ENCODE measurements at places on chromosomes 16 and 17. TPM values are rescaled to one million over a fixed set of nuclear protein-coding genes. Genes with fewer than 3 reads are reported as not detected.
A peak's percentile ranks its signal among the peaks of the same experiment; 100 is the strongest.

SLC5A10 gene
- total RNA-seq = not detected

CLEC3A gene
- not detected for total RNA-seq

KRT17 gene
- total RNA-seq = 2.5 TPM

RND2 gene
- total RNA-seq = 1.1 TPM

SHISA6 gene
- not detected for total RNA-seq

NPIPA1 gene
- 8.1 TPM for total RNA-seq

ACSF2 gene
- 18.5 TPM for total RNA-seq

GRCh38 chr16:55329791-55330428, 5.9 kb downstream of the IRX6 start:
- no peaks in the 10 kb centered on the region for H3K36me3 ChIP-seq
- H3K4me1 ChIP-seq = no peaks in the 10 kb centered on the region
- no peak overlapping the region for H3K4me3 ChIP-seq
- no peak for DNase-seq

- H3K27ac ChIP-seq = no peak overlapping the region
- H3K4me3 ChIP-seq = no peak overlapping the region
- H3K36me3 ChIP-seq = peaks cover 26% of the 10 kb centered on the region
- H3K4me1 ChIP-seq = no peaks in the 10 kb centered on the region
- H3K27me3 ChIP-seq = no peaks in the 10 kb centered on the region
These were observed 23.5 kb downstream of the TADA2A start for GRCh38 chr17:37430051-37430627.

GRCh38 chr16:8589057-8589899, 1.0 kb downstream of the TMEM114 start:
- no peak for DNase-seq
- H3K27me3 ChIP-seq = peaks cover 32% of the 10 kb centered on the region
- no peaks in the 10 kb centered on the region for H3K36me3 ChIP-seq
- no peak overlapping the region for H3K27ac ChIP-seq

GRCh38 chr16:87701078-87701460, 64.7 kb downstream of the KLHDC4 start:
- peaks cover 11% of the 10 kb centered on the region for H3K36me3 ChIP-seq
- no peak overlapping the region for H3K27ac ChIP-seq
- no peaks in the 10 kb centered on the region for H3K27me3 ChIP-seq
- no peak overlapping the region for H3K4me3 ChIP-seq

DNA sequence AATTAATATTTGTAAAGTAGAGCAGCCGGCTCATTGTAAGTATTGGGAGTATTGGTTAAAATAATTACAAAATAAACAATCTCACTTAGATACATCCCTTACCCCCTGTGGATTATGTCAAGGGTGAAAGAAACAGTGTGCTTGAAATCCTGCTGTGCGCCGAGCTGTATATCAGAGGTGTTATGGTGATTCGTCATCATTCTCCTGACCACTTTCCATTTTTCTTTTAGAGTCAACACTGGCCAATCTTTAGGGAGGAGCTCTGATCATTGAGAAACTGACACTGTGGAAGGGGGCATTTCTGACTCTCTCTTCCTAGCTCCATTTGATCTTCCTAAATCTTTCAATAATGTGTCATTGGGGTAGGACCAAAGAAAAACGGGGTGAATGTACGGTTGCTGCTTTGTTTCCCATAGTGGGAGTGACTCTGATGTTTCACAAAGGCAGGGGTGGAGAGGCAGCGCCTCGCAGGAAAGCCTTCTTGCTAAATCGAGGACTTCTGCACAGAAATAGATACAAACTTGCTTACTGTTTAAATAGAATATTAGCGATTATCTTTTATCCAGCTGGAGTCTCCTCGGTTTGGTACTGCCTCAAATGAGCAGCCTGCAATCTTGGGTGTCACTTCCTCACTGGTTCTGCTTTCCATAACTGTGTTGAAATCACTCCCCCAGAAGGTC, 123.4 kb downstream of the PRKCB start:
- no peaks in the 10 kb centered on the region for H3K4me1 ChIP-seq
- no peaks in the 10 kb centered on the region for H3K27me3 ChIP-seq
- H3K4me3 ChIP-seq = no peak overlapping the region
- no peak for DNase-seq

- H3K4me1 ChIP-seq = no peaks in the 10 kb centered on the region
- H3K27ac ChIP-seq = no peak overlapping the region
- no peak overlapping the region for H3K4me3 ChIP-seq
- no peaks in the 10 kb centered on the region for H3K36me3 ChIP-seq
- no peak for DNase-seq
These were observed 28.6 kb upstream of the NDRG4 start for GRCh38 chr16:58471209-58471975.

DNA sequence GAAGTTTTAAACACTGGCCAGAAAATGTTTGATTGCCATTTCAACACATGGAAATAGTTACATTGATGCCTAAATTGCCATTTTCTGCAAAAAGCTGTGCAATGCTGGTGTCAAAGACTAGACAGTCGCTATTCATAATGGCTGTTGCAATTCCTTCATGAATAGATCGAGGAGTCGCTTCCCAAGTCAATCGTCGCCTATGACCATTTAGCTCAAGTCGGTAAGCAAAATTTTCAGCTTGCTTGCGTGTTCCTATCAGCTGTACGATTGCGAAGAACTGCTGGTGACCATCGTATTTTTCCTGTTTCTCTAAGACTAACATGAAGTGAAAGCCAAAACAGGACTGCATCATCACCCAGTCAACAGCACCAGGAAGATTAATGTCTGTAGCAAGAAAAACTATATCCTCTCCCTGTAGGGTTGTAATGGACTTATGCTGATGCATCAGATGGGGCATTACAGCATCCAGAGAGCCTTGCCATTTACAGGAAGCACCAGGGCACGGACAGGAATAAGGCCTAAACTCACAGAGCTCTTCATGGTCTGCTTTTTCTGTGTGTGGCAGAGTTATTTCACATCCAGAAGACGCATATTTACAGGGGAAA, 23.6 kb downstream of the SIAH1 start:
- no peak for DNase-seq
- no peaks in the 10 kb centered on the region for H3K27me3 ChIP-seq
- peaks cover 14% of the 10 kb centered on the region for H3K36me3 ChIP-seq
- no peak overlapping the region for H3K4me3 ChIP-seq
- H3K27ac ChIP-seq = no peak overlapping the region

DNA sequence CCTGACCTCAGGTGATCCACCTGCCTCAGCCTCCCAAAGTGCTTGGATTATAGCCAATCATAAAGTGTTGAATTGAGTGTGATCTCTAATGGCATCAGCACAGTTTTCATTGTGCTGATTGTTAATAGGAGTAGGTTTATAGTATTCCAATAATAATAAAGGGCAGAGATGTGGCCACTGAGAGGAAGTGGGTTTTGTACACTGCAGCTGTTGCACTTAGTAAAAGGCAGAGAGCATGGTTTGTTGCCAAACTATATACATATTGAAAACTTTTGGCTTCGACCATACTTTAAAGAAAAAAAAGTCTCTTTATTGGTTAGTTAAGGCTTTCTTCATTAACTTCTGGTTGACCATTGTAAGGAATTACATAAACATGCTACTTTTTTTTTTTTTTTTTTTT, 185.9 kb downstream of the CDK5R1 start:
- no peaks in the 10 kb centered on the region for H3K4me1 ChIP-seq
- H3K36me3 ChIP-seq = no peaks in the 10 kb centered on the region
- no peaks in the 10 kb centered on the region for H3K27me3 ChIP-seq

GRCh38 chr17:59838052-59838916, 54.5 kb downstream of the TUBD1 start:
- no peaks in the 10 kb centered on the region for H3K27me3 ChIP-seq
- H3K4me3 ChIP-seq = peak overlapping the region; percentile 83
- 0 out of 2 replicates have a peak, but pooled peaks cover 2% of the 10 kb centered on the region for H3K4me1 ChIP-seq
- peaks cover 33% of the 10 kb centered on the region for H3K36me3 ChIP-seq
- DNase-seq = no peak

GRCh38 chr16:86791287-86792035, 213.1 kb downstream of the FOXL1 start:
- peaks cover 25% of the 10 kb centered on the region for H3K27me3 ChIP-seq
- H3K4me1 ChIP-seq = no peaks in the 10 kb centered on the region
- no peak for DNase-seq
- no peak overlapping the region for H3K4me3 ChIP-seq
- H3K36me3 ChIP-seq = no peaks in the 10 kb centered on the region

DNA sequence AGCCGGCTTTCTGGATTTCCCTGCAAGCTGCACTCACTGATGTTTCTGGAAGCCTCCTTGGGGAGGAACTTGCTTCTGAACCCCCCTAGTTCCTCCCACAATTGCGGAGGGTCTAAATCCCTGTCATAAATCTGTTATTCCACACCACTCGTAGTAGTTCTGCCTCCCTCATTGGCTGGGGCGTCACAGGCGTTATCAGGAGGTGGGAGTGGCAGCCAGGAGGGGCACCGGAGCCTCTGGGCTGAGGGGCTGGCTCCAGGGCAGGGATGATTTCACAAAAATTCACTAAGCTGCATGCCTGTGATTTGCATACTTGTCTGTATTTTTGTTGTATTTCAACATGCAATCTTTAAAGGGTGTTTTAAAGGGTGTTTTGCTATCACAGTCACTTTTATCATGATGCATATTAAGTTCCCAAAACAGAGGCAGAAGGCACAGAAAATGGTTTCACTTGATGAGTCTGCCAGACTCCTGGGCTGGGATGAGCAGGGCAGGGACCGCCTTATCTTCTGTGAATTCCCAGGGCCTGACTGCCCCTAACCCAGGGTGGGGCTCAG, 176.2 kb upstream of the FOXF1 start:
- DNase-seq = no peak
- H3K27me3 ChIP-seq = peaks cover 7% of the 10 kb centered on the region
- no peak overlapping the region for H3K4me3 ChIP-seq

DNA sequence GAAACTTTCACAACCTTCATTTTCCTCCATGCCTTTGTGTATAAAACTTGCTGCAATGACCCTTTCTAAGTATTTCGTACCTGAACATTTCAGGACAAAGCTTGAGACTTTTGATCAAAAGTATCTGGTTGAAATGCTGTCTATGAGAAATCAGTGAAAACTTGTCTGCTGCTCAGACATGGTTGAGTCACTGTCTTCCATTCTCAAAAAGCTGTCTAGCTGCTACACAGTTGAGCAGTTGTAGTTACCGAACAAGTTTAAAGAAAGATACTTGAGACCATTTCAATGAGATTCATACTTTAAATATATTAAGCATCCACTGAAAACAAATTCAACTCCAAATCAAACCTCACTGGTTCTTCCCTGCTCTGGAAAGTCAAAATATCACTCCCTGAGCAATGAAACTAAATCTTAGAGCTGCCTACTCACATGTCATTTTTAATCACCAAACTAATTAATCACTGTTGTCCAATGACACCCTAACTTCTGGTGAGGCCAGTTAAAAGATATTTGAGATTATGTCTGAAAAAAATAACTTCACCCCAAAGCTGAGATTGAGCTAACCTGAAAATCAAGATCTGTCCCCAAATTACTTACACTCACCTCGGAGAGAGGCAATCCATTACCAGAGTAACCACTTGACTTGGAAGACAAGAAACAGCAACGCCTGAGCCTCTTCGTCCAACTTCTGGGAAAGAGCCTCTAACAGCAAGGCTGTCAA, 488 bp downstream of the TMEM100 start:
- peaks cover 4% of the 10 kb centered on the region for H3K27me3 ChIP-seq
- no peaks in the 10 kb centered on the region for H3K36me3 ChIP-seq
- DNase-seq = peak; percentile 27
- H3K27ac ChIP-seq = no peak overlapping the region

GRCh38 chr17:5304636-5305035, 22.6 kb downstream of the RABEP1 start:
- no peak overlapping the region for H3K4me3 ChIP-seq
- no peak for DNase-seq
- 0 out of 2 replicates have a peak, but pooled peaks cover 2% of the 10 kb centered on the region for H3K4me1 ChIP-seq

DNA sequence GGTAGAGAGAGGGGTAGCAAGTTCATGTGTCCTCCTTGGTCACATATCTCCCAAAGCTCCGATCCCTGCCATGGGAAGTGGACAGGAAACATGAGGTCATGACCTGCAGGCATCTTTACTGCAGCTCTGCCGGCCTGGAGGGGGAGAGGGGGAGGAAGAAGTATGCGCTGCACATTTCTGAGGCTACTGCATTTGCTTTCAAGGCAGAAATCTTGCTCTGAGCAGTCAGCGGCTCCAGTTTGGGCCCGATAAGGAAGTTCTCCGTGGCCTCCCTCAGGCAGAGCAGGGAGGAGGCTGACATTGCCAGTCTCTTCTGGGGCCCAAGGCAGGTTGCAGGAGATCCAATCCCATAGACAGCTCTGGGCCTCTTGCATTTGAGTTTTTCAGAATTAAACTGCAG, 1.5 kb upstream of the NHERF1 start:
- H3K36me3 ChIP-seq = no peaks in the 10 kb centered on the region
- no peak overlapping the region for H3K4me3 ChIP-seq
- H3K27ac ChIP-seq = no peak overlapping the region
- H3K27me3 ChIP-seq = no peaks in the 10 kb centered on the region

- no peak overlapping the region for H3K27ac ChIP-seq
- peaks cover 37% of the 10 kb centered on the region for H3K36me3 ChIP-seq
- no peaks in the 10 kb centered on the region for H3K27me3 ChIP-seq
- no peak for DNase-seq
- no peaks in the 10 kb centered on the region for H3K4me1 ChIP-seq
These were observed 177.7 kb downstream of the MRTFB start for GRCh38 chr16:14248791-14249190.

DNA sequence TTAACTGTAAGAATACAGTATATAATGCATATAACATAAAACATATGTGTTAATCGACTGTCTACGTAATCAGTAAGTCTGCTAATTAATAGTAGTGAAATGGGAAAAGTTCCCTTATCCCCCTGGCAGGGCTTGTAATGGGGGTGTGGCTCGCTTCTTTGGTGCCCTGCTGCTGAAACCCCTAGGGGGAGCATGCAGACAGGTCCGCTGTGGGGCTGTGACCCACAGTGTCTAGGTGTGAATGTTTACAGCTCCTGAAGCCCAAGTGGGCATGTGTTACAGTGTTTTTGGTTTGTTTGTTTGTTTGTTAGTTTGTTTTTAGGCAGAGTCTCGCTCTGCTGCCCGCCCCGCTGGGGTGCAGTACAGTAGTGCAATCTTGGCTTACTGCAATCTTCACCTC, 495.7 kb downstream of the SHISA9 start:
- no peak overlapping the region for H3K4me3 ChIP-seq
- no peaks in the 10 kb centered on the region for H3K36me3 ChIP-seq
- no peak overlapping the region for H3K27ac ChIP-seq
- no peaks in the 10 kb centered on the region for H3K27me3 ChIP-seq

DNA sequence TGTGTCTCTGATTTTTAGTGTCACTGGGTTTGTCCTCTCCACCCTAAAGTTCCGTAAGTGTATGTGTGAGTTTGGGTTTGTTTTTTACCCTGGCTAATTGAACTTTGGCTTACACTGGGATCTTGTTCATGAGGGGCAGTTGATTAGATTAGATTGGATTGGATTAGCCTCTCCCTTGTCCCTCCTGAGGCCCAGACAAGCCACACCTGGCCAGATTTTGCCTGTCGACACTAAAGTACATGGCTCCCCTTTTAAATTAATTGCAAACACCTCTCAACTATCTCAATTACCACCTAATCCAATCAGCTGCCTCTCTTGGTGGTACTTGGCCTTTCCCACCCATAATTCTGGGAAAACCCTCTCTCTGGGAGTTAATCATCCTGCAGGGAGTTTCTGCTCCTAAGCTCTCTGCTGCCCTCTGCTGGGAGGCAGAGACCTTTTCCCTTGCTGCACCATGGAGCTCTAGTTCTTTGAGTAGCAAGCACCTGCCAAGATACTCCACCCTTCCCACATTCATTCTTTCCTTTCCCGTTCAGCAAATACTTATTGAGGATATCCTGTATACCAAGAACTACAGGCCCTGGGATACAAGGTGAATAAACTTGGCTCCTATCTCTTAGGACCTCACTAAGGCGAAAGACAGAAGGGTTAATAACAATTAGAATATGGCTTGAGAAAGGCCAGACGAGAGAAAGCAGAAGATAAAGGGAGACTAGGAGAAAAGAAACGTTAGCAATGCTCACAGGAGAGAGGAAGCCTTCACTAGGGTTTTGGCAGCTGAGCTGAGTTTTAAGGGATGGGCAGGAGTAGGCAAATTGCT, 60.0 kb upstream of the MPHOSPH6 start:
- no peak overlapping the region for H3K4me3 ChIP-seq
- H3K27ac ChIP-seq = no peak overlapping the region
- H3K36me3 ChIP-seq = no peaks in the 10 kb centered on the region
- peaks cover 2% of the 10 kb centered on the region for H3K4me1 ChIP-seq
- H3K27me3 ChIP-seq = peaks cover 4% of the 10 kb centered on the region

Measured in IMR-90 (cell line).